HL-60 (cell line): ENCODE measurements at places on chromosomes 5 and 9.
A peak's percentile ranks its signal among the peaks of the same experiment; 100 is the strongest.

- DNase-seq: no peak
Measured at GRCh38 chr5:77483682-77484081, 8.4 kb downstream of the WDR41 start.

- no peak for DNase-seq
Measured at GRCh38 chr5:55071413-55071812, 31.0 kb upstream of the GZMA start.

GRCh38 chr9:68725070-68725469, 20.0 kb downstream of the PIP5K1B start:
- DNase-seq: no peak

GRCh38 chr9:114120192-114121014, 21.3 kb upstream of the KIF12 start:
- no peak for DNase-seq

- DNase-seq: no peak
Measured at GRCh38 chr9:36721846-36722588, 149.3 kb downstream of the MELK start.

GRCh38 chr5:154189819-154190594, 526 bp upstream of the GALNT10 start:
- DNase-seq: peak; percentile 55

GRCh38 chr5:39584927-39585326, 160.1 kb upstream of the DAB2 start:
- no peak for DNase-seq

GRCh38 chr9:136312436-136312835, 8.5 kb upstream of the CCDC187 start:
- DNase-seq: peak; percentile 48

DNA sequence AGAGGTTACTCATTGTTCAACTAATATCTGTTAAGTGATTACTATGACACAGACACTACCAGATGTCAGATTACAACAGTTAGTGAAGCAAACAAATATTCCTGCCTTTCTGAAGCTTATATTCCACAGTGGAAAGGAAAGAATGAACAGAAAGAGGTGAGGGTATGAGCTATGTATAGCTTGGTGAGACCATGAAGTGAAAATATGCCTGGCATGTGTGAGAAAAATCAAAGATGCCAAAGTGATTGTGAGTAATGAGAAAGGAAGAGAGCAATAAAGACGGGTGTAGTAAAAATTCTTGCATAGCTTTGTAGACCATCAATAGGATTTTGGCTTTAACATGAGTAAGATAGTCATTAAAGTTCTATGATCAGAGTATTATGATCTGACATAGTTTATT, 734.5 kb upstream of the NUDT12 start:
- no peak for DNase-seq

- DNase-seq: no peak
Measured at GRCh38 chr5:84032324-84032723, 311.7 kb upstream of the HAPLN1 start.

- DNase-seq: no peak
Measured at GRCh38 chr9:107348836-107349235, 65.8 kb downstream of the RAD23B start.

- no peak for DNase-seq
Measured at GRCh38 chr5:123771715-123772114, 259.7 kb downstream of the CSNK1G3 start.

DNA sequence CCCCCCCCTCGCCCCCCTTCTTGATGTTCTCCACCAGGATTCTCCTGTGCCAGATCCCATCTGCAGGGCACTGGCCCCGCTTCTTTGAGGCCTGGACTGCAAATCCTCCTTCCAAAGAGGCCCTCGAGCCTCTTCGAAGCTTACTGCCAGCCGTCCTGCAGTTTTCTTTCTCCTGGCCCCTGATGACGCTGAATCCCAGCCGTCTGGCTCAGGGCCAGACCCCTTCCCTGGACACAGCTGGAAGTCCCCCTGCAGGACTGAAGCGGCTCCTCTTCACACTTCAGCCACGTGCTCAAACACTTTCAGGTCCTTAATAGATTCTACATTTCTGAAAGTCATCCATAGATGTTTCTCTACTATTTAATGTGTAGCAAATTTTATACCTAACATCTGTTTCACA, 121.5 kb downstream of the EHMT1 start:
- no peak for DNase-seq

- DNase-seq: no peak
Measured at GRCh38 chr5:32096891-32097595, 77.1 kb downstream of the GOLPH3 start.

GRCh38 chr9:133945314-133945975, 46.7 kb downstream of the VAV2 start:
- no peak for DNase-seq

DNA sequence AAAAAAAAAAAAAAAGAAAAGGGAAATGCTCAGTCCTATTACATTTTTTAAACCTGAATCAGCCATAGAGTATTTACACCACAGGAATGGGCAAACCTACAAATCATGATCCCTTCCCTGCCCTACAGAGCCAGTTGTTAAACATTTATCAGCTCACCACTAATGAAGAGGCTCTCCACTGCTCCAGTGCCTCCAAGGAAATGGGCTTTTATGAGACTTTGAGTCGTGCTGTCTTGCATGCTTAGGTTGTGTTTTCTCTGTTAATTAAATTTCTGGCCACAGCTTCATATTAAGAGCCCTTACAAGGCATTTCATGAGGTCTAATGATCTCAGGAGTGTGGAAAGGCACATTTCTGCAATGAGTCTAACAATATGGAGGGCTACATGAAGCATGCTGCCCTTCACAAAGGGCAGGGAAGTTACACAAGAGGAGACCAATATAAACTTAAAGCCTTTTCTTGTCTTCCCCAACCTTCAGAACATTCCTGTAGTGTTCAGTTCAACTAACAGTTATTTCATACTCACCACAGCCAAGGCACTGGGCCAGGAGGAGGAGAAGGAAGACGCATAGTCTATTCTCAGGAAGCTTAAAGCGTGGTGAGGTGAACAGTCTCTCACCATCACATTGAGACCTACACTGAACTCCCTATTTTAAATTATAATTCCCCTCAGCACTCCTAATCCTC, 140.1 kb upstream of the ABCA1 start:
- no peak for DNase-seq

GRCh38 chr5:94432499-94432898, 185.9 kb downstream of the KIAA0825 start:
- DNase-seq: peak; percentile 1

DNA sequence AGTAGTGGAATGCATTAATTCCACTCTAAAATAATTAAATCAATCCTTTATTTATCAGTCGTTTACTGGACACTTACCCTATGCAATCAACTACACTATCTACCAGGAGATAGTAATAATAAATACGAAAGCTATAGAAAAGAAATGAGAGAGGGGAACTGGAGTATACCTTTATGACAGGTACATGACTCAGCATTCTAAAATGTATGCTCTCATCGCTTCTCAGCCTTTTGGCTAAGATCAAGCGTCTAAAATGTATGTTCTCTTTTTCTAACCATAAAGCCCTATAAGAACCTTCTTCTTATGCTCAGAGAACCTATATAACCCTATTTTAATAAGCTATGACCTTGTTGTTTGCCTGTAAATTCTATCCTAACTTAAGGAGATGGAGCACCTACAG, 753.9 kb upstream of the DMAC1 start:
- no peak for DNase-seq

- DNase-seq: peak; percentile 10
Measured at GRCh38 chr5:111158105-111158744, 66.0 kb upstream of the CAMK4 start.

GRCh38 chr9:111158363-111158762, 120.1 kb upstream of the LPAR1 start:
- DNase-seq: no peak

DNA sequence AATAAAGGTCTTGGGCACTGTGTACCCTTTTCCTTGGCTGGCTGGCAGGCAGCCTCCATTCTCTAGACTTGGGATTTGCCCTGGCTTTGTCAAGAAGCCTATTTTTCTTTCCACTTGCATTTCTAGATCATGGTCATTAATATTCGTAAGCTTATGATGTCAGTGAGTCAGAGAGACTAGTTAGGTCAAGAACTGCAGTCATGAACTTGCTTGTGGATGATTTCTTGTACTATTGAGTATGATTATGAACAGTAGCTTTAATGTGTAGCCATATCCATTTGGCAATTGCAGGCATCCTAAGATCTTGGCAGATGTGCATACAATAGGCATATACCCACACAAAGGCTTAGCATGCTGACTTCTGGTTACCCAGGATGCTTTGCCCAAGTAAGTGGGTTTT, 186.8 kb upstream of the CLINT1 start:
- no peak for DNase-seq

DNA sequence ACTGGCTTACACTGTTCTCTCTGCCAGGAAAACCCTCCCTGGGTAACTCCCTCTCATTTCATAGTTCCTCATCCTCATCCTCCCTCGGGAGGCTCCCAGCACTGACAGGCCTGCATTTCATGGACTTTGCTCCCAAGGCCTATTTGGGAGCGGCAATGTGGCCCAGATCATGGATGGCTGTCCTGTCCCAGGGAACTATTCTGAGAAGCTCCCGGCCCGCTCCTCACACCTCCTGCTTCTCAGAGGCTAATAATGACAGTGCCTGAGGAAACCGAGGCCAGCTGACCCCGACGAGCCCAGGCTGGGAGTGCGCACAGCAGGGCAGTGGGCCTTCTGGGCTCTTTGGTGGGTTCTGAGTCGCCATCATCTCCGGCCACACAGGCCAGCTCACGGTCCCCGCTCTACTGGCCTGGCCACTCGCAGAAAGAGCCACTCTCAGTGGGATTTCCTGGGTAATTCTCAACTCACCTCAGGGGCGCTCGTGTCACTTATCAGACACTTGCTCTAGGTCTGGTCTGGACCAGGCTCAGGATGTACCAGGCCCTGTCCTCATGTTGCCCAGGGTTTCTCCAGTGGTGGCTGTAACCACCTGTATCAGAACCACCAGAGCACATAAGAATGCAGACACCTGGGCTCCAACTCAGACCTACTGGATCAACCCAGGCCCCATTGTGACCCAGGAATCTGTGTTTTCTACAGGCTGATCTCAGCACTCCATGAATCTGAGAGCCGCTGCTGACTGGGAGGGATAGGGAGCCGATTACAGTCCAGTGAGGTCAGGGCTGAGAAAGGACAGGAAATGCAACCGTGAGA, 2.0 kb upstream of the DOLPP1 start:
- DNase-seq: no peak

DNA sequence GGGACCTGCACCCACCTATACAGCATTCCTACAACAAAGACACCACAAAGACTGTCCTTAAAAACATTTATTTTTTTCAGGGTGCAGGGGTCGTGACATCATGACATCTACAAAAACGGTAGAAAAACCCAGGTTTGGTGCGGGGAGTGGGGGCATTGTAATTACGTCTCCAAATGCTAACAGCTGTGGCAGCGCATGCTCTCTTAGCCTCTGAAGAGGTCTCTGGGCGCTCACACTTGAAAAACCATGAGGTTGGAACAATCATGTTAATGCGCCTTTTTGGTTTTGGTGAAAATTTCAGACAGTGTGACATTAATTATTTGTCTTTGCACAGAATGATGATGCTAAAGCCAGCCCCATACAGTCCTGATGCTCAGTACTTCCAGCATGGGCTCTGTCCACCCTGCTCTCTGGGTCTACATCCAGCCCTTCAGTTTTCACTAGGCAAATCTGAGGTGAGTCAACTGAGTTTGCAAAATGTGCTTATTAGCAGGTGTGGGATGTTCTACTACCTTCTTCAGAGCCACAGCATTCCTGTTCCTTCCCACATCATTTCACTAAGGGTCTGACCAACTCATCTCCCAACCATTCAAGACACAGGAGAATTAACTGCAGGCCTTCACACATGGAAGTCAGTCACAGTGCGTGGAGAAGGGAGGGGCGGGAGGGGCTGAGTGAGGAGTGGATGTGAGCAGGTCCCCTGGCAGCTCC, 14.1 kb downstream of the ALDH1B1 start:
- DNase-seq: no peak

- no peak for DNase-seq
Measured at GRCh38 chr5:54676481-54677340, 159.2 kb downstream of the SNX18 start.
